Epithelial cell of esophagus (primary cell): ENCODE measurements at places on chromosomes 1 and 21.

DNA sequence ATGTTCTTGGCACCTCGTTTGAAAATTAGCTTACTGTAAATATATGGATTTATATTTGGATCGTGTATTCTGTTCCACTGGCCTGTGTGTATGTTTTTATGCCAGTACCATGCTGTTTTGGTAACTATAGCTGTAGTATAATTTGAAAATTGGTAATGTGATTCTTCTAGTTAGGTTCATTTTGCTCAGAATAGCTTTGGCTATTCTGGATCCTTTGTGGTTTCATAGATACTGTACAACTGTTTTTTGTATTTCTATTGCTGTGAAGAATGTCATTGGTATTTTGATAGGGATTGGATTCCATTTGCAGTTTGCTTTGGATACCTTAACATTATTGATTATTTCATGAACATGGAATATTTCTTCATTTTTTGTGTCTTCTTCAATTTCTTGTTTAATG lies 490.2 kb downstream of the BRINP3 start:
- DNase-seq, result no peak

DNA sequence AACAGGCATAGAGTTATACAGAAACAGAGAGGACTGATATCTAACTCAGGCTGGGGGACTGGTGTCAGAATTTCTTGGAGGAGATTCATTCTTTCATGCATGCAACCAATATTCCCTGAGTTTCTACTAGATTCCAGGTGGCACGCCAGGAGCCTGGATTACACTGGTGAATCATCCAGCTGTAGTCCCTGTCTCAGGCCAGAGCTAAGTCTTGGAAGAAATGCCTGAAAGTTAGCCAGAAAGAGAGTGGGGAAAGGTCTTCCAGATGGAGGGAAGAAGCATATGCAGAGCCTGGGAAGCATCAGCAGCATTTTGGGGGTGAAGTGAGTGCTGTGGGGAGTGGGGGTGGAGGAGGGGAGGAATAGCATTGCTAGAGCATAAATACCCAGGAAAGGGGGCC lies 239.1 kb downstream of the OMA1 start:
- no peak for DNase-seq

GRCh38 chr1:204930155-204930523 lies 59.5 kb downstream of the NFASC start:
- DNase-seq, result no peak

GRCh38 chr1:24898152-24898908 lies 31.7 kb downstream of the RUNX3 start:
- DNase-seq, result peak; percentile 49

- no peak for DNase-seq
Observed at GRCh38 chr1:46983166-46983829, 40.2 kb upstream of the CYP4X1 start.

GRCh38 chr1:28521502-28522164 lies 15.8 kb downstream of the RCC1 start:
- no peak for DNase-seq

DNA sequence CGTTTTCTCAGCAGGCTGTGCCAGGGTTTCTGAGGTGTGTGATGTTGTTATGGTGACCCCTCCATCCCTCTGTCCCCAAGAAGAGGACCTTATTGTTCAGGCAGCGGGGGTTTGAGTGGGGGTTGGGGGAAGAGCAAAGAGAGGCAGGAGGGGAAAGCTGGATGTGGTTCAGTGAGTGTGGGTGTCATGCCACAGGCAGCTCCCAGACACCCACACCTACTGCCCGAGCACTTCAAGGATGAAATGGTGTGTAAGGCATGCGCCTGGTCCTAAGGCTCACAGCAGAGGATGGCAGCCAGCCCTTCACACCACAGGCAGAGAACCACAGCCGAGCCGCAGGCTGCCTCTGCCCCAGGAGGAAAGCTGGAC lies 49.9 kb upstream of the STUM start:
- no peak for DNase-seq

DNA sequence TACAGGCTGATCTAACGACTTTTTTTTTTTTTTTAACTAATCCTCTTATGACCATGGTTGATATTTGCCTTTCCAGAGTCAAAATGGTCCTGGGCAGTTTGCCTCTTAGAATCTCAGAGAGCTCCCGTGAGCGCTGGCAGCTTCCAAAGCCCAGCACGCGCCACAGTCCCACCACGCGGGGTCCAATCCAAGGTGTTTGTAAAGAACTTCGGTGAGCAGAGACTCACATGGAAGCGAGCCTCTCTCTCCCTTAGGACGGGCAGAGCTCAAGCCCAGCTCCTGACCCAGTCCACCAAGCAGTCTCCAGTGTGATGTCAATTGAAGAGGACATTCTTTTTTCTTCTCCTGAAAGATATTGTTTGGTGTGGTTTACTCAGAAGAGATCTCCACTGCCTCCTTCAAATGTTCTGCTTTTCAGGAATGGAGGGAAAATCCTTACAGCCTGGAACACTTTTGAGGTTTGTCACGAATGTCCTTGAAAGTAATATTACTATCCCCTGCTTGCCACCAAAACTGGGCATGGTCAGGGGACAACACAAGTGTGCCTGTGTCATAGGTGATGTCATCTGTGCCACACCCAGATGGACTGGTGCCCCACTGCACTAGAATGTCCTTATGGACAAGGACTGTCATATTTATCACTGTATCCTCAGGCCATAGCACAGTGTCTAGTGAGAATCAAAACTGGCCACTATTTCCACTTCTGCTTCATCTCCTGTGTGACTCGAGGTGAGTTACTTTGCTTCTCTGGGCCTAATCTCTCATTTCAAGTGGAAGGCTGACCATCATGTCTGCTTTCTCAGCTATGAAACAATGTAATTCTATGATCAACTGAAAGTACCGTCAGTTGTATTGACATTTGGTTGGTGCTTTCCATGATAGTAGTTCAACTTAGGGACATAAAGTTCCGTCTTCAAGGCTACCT lies 97.4 kb upstream of the EDEM3 start:
- no peak for DNase-seq

DNA sequence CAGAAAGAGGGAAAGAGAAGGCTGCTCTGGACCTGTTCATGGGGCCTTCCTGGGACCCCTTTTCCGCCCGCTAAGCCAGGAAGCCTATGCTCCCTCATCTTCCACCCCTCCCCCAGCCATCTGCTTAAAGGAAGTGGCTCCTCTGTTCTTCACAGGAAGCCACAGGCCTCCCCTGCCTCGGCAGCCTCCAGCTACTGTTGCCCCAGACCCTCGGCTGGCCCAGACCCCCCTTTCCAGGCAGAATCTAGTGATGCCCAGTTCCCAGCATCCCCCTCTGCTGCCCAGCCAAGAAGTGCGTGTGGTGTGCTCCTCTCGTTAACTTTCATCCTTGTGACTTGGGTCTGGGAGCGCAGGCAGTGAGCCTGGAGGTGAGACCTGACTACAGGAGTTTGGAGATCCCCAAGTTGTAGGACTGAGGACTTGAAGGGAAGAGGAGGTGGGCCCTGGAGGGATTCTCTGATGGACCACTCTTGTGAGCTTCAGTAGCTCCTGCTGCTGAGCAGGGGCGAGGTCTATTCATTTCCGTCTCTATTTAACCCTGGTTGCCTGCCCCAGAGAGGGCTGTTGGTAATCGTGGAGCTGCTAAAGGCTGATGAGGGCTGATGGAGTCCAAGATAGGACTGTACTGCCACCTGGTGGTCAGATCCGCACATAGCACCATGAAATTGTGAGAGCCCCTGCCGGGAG lies 9.1 kb downstream of the IFI6 start:
- DNase-seq, result peak; percentile 75

DNA sequence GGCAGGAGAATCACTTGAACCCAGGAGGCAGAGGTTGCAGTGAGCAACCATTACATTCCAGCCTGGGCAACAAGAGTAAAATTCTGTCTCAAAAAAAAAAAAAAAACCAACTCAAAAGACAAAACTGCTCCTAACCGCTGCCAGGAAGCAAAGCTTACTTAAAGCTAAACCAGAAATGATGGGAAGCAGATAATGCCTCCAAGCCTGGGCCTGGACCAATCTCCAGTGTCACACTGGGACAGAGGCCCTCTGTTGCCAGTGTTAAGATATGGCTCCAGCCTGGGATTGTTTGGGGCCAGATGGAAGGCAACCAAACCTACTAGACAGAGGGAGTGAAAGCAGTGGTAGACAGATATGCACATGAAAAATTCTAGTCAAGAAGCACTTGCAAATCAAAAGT lies 36.9 kb downstream of the NSL1 start:
- DNase-seq, result no peak

- DNase-seq, result no peak
Observed at GRCh38 chr1:38997034-38997900, 6.2 kb downstream of the AKIRIN1 start.

DNA sequence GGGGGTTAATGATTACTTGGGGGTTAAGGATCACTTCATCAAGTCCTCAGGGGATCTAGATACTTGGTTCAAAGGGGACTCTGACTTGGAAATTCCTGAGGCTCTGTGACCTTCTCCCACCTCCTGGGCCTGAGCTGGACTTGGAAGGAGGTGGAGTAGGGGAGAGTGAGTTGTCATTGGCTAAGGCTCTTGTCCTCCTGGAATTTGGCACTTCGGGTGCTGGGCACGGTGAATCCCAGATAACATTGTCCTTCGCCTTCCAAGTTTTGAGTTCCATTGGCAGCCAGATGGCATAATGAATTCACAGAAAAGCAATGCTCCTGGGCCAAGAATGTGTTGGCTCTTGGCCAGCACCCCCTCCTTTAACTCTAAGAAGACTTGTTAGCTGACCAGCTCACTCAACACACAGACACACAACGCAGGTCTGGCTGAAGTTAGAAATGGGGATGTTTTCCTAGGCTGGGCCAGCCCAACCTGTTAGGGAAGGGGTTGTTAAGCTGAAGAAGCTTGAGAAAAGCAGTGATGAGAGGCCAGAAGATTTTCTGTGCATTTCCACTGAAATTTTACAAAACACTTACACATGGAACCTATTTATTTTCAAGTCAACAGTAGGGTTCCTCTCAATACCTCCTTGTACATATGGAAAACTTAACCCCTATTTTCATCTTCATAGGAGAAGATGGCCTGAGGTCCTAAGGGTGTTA lies 29.7 kb downstream of the SLC26A9 start:
- DNase-seq, result peak; percentile 17

DNA sequence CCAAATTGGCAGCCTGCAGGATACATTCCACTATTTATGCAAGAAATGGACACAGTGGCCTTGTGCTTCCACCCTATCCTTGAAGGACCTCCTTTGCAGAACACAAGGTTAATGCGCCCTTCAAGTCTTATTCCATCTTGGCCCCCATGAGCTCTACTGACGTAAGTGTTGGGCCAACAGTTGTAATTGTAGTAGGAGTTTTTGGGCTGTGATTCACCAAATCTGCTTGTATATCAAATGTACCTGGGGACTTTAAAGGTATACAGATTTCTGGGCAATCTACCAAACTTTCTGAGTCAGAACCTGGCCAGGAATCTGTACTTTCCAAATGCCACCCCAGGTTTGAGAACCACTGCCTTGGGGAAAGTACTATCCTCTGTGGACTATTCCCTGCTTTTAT lies 100.9 kb upstream of the MARK1 start:
- DNase-seq, result peak; percentile 86

GRCh38 chr1:220527908-220528678 lies at the start of gene MARK1:
TSS of gene MARK1 (plus strand) at chr1:220528136. CDS start at chr1:220528823, 687 bp downstream.
- peak; percentile 71 for DNase-seq

DNA sequence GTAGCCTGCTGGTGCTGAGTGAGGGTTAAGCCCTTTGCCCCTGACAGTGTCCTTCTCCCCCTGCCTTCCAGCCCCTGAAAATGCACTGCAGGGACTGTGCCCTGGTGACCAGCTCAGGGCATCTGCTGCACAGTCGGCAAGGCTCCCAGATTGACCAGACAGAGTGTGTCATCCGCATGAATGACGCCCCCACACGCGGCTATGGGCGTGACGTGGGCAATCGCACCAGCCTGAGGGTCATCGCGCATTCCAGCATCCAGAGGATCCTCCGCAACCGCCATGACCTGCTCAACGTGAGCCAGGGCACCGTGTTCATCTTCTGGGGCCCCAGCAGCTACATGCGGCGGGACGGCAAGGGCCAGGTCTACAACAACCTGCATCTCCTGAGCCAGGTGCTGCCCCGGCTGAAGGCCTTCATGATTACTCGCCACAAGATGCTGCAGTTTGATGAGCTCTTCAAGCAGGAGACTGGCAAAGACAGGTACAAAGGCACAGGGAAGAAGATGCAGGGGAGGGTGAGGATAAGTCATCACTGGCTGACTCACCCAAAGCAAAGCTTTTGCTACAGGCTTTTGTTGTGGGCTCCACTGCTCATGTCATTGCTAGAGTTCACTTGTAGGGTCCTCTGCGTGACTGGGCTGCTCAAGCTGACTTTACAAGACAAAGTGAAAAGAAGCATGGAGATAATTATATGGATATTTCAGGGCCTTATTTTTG lies 174.9 kb downstream of the PIGK start:
- DNase-seq, result peak; percentile 81

- peak; percentile 33 for DNase-seq
Observed at GRCh38 chr1:8439015-8439702, 121.2 kb downstream of the SLC45A1 start.

GRCh38 chr21:45818904-45819285 lies 162.7 kb upstream of the COL6A1 start:
- DNase-seq, result peak; percentile 15
